Epithelial cell of alveolus of lung (primary cell): ENCODE measurements at places on chromosomes 5 and 9. TPM values are rescaled to one million over a fixed set of nuclear protein-coding genes. Genes with fewer than 3 reads are reported as not detected.

ATP6V1G1 gene
- 92.6 and 133 TPM in 2 replicates for total RNA-seq

KLHL3 gene
- total RNA-seq, result 0.65 and 2.2 TPM in 2 replicates

ESM1 gene
- 0.16 and 42.9 TPM in 2 replicates for total RNA-seq

CEMIP2 gene
- 25.6 and 81.5 TPM in 2 replicates for total RNA-seq

PCDHA10 gene
- total RNA-seq, result under 0.01 TPM in 1 of 2 replicates, not detected in the other

C9orf85 gene
- 11.5 and 22.2 TPM in 2 replicates for total RNA-seq

C8G gene
- total RNA-seq, result not detected in 2 replicates

POLK gene
- total RNA-seq, result 14.6 and 32.3 TPM in 2 replicates

CCL19 gene
- total RNA-seq, result not detected in 2 replicates

CAMK2A gene
- total RNA-seq, result 0.80 TPM in 1 of 2 replicates, not detected in the other

CLIC3 gene
- 3.1 and 6.2 TPM in 2 replicates for total RNA-seq

MARCOL gene
- not detected in 2 replicates for total RNA-seq

NANS gene
- 45.1 and 93.3 TPM in 2 replicates for total RNA-seq

EGFL7 gene
- 26.7 and 30.1 TPM in 2 replicates for total RNA-seq

PCDHA1 gene
- not detected in 2 replicates for total RNA-seq

INSL6 gene
- not detected in 2 replicates for total RNA-seq

SMIM32 gene
- 0.16 TPM in 1 of 2 replicates, not detected in the other for total RNA-seq

LHX3 gene
- not detected in 2 replicates for total RNA-seq

HSD17B3 gene
- not detected in 2 replicates for total RNA-seq

SEMA5A gene
- total RNA-seq, result 20.8 and 21.3 TPM in 2 replicates

TSSK1B gene
- total RNA-seq, result 0.26 and 0.48 TPM in 2 replicates

MLLT3 gene
- total RNA-seq, result 13.3 and 29.1 TPM in 2 replicates

TCF7 gene
- total RNA-seq, result 0.32 and 3.2 TPM in 2 replicates

PAEP gene
- 0.65 TPM in 1 of 2 replicates, not detected in the other for total RNA-seq
